ENCODE measurements at places on chromosomes 13 and 19. TPM values are rescaled to one million over a fixed set of nuclear protein-coding genes. Genes with fewer than 3 reads are reported as not detected.
A peak's percentile ranks its signal among the peaks of the same experiment; 100 is the strongest.

IRS2 gene
- total RNA-seq: 27.9 TPM

TEX101 gene
- not detected for total RNA-seq

KLK4 gene
- total RNA-seq: not detected

- peak; percentile 76 for DNase-seq
Measured at GRCh38 chr19:33771384-33772101, 25.1 kb upstream of the KCTD15 start.

TTC9B gene
- not detected for total RNA-seq
